ENCODE measurements at places on chromosomes 2 and 18.
A peak's percentile ranks its signal among the peaks of the same experiment; 100 is the strongest.

GRCh38 chr2:21317131-21317530 is 193.4 kb downstream of the TDRD15 start:
- DNase-seq = peak; percentile 18

GRCh38 chr2:192254444-192254843 is 59.7 kb upstream of the TMEFF2 start:
- no peak for DNase-seq

- DNase-seq = no peak
Measured at GRCh38 chr2:224171226-224171625, 132.1 kb upstream of the SERPINE2 start.

DNA sequence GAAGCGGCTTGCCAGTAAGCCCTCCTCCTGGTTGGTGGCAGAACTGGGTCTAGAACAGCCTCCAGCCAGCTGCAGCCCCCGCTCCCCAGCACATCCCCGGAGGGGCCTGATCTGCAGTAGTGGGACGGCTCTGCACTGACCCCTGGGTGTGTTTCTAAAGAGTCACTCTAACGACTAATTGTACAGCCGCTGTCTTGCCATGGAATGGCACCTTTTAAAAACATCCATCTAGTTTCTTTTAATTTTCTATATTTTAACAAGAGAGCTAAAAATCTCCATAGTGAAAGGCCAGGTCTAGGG is 82.0 kb downstream of the MTCL1 start:
- DNase-seq = no peak

DNA sequence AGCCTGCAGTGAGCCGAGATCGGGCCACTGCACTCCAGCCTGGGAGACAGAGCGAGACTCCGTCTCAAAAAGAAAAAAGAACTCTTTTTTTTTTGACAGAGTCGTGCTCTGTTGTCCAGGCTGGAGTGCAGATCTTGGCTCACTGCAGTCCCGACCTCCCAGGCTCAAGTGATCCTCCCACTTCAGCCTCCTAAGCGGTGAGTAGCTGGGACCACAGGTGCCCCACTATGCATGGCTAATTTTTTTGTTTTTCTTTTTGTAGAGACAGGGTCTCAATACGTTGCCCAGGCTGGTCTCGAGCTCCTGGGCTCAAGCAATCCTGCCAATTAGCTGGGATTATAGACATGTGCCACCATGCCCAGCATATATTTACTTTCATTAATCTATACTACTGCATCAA is 12.5 kb upstream of the INO80D start:
- DNase-seq = no peak

DNA sequence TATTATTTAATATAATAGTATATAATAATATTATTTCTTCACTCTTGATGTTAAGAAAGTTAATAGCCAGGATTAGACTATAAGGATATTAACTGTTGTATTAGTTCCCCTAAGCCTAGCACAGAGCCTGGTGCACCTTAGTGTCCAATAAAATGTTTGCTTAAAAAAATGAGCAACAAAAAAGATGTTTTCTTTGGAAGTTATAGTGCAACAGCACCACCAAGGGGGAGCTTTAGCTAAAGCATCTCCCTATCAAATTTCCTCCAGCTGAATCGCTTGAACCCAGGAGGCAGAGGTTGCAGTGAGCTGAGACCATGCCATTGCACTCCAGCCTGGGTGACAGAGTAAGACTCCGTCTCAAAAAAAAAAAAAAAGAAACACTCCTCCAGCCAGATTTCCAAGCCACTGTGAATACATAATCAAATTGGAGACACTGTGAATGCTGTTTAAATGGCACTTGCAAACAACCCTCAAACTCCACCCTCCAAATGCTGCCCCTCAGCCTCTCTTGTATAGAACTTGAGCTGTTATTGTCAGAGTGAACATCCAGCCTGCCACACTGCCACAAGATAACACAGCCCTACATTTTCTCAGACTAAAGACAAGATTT is 221.9 kb downstream of the DYM start:
- DNase-seq = peak; percentile 39

DNA sequence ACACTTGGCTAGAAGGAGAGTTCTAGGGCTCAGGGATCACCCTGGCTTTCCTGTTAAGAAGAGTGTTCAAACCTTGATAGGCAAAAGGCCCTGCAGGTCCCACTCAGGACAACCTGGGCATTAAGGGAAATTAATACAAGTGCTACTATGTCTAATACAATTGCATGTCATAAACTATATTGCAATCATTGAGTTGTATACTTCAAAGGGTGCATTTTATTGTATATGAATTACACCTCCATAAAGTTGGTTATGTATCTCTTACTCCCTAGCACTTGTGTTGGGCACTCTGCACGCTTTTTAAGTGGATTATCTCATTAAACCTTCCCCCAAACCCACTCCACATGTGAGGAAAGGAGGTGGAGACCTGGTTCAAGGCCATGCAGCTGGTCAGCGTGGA is 172.1 kb upstream of the GLI2 start:
- no peak for DNase-seq
